ENCODE measurements at places on chromosomes 1 and 21.

DNA sequence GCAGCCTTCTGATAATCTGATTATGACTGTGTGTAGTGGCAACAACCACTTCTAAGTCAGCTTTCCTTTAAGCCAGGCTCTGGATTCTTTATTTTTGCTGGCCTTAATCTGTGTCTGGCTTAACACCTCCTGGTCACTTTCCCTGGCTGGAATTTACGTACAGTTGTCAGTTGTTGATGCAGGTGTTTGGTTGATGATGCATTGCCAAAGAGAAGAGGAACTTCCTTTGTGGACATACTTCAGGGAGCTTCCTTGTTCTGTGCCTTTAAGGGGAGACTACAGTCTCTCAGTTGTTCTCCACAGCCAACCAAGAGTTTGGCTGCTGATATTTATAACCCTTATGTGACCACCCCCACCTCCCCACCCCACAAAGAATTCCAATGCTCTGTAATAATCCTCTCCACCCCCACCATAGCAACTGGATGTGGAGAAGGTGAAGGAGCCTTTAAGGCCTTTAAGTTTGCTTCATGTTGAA lies 96.0 kb upstream of the BMP8A start:
- DNase-seq, result peak; percentile 76

DNA sequence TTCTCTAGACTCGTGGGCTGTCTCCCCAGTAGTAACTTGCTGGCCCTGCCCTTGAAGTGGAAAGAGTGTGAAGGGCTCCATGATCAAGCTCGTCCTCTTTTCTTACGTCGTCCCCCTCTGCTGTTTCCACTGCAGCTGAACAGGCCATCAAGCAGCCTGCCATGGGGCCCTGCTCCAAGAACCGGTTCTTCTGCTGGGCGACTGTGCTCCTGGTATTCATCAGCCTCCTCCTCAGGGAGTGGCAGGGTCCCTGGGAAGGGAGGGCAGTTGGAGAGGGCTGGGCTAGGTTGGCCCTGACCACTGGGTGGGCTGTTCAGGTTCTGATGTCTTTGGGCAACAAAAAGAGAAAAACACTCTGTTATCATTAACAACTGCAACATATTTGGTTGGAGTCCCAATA lies 151.5 kb downstream of the FCRL5 start:
- peak; percentile 35 for DNase-seq

DNA sequence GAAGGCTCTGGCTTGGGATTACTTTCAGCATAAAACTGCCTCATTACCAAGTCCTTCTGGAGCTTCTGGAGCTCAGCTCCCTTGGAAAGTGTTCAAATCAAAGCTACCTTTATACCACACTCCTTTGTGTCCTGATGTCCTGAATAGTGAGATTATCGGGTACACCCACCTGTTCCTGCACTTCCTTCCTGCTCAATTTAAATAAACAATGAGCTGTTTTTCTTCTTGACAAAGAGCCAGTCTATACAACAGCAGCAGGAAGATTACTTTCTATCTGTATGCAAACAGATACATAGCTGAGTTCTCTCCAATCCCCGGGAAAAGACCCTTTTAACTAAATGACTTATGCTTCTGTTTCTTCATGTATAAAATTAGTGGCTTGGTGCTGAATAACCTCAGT lies 258.0 kb upstream of the FMN2 start:
- DNase-seq, result no peak

DNA sequence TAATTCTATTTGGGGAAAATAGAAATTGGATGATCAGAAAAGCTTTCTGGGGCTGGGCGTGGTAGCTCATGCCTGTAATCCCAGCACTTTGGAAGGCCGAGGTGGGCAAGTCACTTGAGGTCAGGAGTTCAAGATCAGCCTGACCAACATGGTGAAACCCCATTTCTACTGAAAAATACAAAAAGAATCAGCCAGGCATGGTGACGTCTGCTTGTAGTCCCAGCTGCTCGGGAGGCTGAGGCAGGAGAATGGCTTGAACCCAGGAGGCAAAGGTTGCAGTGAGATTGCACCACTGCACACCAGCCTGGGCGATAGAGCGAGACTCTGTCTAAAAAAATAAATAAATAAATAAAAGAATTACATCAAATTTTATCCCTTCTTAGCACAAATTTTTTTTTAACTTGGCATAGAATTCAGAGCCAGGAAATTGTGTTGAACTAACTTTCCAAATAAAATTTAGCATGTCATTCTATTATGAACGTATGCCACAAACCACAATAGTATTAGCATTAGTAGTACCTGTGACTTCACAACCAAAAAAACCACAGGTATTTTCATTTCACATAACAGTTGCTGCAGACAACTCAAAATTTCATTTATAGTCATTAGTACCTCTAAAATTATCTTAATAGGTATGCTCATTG lies 4.5 kb upstream of the ANKRD13C start:
- no peak for DNase-seq

DNA sequence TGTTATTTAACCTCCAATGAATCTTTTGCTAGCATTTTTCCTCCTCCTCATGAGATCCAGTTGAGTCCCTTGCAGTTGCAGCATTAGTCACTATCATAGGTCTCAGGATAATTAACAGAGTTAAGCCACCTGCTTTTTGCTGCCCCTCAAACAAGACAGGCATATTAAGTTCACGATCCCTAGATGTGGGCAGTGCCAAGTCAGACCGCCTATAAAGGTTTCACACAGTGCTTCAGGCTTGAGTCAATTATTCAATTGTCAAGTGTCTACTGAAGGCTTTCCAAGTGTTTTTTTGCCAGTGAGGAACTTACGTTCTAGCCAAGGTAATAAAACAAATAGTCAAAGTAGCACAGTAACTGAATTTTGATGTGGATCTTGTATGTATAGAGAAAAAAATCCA lies 175.0 kb downstream of the DAB1 start:
- DNase-seq, result no peak

DNA sequence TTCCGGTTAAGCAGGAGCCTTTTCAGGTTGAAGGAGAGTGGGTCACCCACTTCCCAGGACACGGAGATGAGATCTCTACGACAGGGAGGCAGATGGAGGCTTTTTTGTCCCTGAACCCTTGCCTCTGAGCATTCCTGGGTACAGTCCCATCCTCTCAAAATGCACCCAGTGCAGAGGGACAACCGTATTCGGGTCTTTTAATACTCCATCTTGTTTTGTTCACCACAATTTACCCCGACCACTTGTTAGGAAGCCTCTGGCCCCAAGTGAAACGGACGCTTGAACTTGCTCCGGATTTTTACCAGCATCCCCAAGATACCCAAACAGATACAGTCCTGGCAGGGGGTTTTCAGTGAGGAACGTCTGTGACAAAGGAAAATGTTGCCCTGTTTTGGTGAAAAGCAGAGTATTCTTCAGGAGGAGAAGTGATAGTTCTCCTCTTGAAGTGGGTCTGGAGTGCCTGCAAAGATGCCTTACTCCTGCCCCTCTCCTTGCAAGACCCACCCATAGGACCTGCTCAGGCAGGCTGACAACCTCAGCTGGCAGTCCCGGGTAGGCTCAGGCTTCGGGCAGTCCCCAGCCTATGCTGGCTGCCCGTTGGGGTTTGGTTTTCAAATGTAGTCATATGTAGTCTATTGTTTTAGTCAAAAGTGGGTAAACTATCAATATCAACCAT lies 669 bp upstream of the ARL8A start:
- no peak for DNase-seq

DNA sequence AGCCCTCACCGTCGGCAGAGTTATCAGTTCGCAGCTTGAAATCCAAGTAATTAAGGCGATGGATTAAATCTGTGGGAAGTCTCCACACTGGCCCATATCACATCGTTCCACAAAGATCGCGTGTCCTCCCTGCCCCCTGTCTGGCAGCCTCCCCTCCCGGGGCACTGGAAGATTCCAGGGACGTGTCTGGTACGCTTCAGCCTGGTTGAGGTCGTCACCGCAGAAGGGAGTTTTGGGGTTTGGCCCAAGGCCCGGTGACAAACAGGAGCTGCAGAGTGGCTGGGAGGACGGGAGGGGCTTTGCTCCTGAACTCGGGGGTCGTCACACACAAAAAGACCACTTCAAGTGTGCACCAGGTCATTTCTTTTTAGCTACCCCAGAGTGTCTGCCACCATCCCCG lies 51.1 kb downstream of the PRDM16 start:
- DNase-seq, result peak; percentile 43

GRCh38 chr1:119472080-119472818 lies 34.8 kb upstream of the HSD3B1 start:
- DNase-seq, result no peak

GRCh38 chr1:163202833-163203451 lies at the start of gene RGS5:
RGS5 (minus strand) TSS chr1:163202916; CDS start chr1:163202835, 81 bp downstream.
- DNase-seq, result no peak

DNA sequence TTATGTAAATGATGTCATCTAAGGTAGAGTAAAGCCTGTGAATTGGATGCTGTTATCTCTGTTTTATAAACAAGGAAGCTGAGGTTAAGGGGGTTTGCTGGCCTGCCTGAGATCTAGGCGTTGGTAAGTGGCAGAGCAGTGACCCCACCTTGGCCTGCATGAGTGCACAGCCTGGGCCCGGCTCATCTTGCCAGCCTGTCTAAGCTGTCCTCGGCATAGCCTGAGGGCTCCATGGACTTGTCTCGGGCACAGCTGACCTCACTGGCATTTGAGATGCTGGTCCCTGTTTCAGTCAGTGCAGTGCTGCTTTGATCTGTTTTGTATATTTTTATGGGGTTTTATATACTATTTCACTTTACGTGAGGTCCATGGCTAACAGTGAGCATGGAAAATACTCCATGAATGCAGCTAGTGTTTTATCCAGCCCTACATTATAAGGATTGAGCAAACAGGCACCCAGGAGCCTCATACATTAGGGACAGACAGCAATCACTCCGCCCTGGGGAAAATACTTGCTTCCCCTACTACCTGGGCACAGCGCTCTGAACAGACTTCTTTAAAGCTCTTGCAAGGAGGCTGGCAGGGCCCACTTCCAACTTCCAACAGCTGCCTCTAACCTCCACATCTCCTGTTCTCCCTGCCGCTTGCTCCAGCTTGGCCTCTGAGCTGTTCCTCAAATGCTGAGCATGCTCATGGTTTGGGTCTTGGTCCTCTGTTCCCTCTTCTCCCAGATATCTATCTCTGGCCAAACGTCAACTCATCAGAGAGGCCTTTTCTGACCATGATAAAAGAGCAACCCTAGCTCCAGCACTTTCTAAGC lies 150.6 kb upstream of the HMGB4 start:
- DNase-seq, result no peak

- DNase-seq, result no peak
These were observed 624 bp downstream of the CTSK start for GRCh38 chr1:150807249-150808023.

DNA sequence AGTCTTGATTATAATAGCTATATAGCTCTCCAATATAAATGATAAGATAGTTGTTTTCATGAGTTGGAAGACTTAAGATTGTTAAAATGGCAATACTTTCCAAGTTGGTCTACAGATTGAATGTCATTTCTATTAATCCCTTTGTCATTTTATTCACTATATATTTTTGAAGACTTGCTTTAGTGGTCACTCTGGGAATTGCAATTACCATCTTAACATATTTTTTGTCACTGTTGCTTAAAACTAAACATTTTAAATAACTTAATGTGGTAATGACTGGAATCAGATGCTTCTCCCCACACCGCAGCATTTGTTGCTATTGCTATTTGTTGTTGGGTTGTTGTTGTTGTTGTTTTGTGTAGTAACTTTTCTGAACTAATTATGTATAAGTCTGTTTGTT lies 1592.9 kb downstream of the MRPL39 start:
- DNase-seq, result no peak

DNA sequence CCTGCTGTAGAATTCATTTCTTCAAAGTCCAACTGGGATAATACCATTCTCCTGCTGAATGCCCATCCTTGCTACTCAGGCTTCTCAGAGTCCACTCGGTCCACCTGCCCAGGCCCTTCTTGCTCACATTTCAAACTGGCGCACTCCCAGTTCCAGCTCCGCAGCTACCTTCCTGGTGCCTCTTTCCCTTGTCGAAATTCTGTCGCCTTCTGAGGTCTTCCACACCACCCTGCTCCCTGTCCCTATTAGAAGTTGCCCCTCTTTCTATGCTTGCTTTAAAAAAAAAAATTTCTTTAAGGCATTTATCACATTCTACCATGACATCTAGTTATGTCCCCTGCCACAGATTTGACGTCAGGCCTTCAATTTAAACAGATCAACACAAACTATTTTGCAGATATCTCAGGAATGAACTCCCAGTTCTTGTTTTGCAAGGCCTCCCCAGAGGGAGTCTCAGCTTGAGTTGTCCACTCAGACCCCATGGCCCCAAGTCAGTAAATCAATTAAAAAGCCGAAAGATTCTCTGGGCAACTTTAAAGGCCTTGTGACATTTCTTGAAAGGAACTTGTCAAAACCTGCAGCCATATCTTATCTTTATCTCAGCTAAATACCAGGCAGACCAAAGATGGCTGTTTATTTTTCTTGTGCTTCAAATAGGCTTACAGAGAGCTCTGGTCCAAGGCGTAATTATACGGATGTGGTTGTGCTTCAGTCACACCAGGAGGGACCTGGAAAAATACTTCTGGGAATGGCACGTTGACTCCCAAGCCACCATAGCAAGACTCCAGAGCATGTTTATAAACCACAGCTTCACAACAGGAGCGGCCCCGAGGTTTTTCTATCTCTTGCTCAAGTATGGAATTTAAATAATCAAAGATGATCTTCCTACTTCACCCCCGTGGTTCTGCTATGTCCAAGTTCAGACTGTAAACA lies 2.2 kb downstream of the FAM89A start:
- no peak for DNase-seq

DNA sequence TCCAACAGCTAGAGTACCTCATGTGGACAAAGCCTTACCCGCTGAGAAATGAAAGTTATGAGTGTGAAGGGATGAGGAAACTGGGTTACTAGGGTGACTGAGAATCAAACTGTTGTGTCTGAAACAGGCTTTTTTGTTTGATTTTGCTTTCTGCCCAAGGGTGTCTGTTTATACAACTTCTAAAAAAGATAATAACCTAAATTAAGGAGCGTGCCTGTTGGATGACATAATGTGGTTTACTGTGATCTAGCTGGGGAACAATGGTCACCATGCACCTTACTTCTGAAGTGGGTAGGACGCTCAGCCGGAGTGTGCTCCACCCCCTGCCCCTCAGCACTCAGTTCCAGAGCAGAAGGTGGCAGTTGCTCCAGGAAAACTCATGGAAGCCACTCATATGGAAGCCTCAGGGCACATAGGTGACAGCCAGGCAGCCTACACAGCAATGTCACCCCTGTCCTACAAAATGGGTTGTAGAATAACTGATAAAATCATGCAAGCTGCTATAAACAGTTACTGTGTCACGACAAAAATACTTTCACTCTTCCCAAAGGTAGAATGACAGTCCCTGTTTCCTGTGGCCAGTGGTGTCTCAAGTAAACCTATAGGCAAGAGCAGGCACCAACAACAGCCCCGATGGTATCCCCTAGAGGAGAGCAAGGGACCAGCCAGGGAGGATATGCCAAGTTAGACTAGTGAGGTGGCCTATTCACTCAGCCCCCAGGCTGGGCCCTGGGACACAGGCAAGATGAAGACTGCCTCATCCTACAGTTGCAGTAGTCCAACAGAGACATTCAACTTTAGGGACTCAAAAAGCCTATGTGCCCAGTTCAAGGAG lies 29.3 kb downstream of the SIPA1L2 start:
- no peak for DNase-seq

- DNase-seq, result no peak
These were observed 200.7 kb upstream of the POU3F1 start for GRCh38 chr1:38246955-38247952.

Data from femur (tissue), 1 donor.